NCI-H510A (cell line): ENCODE measurements at places on chromosomes 13 and 19.

DNA sequence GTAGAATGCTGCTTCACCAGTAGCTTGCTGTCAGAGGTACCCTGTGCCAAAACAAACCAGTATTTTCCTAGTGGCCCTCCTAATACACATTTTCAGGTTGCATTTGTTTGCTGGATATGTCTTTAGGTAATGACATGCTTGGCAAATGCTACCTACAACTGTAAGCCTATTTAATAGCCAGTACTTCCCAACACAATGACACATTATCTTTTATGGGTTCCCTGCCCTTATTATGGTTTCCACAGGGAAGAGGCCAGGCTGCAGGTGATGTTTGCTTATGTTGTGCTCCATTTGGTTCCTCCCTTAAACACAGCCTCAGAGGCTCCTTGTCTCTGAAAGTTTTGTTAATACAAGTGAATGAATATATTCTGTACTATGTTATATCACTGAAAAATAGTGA lies 24.7 kb downstream of the FRY start:
- peak; percentile 15 for DNase-seq

DNA sequence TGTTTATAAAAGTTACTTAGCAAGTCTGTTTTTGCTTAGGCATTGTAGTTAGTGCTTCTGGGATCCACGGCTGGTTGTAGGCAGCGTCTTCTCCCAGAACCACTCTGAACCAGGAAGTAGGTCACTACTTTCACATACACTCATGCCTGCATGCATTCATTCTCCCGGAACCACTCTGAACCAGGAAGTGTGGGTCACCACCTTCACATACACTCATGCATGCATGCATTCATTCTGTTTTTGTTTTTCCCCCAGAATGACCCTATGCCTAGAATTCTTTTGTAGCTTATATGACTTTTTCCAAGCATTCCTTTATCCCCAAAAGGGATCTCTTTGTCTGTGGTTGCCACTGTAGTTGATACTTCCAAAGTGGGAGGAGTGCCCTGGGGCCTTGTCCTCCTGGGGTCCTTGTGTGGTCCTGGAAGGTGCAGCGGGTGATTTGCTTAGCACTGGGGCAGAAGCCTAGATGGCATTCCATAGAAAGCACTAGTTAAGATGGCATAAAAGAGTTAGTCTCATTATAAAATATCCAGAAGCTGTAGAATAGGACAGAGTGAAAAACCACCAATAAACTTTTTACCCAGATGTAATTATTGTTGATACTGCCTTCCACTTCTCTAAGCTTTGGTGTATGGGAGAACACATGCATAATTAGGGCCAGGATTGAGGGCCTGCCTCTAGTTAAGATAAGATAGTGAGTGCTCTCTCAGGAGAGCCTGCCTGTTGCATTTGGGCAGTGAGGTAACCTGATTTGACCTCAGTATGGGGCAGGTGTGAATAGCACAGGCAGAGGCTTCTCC lies 68.6 kb upstream of the TEX29 start:
- no peak for DNase-seq

DNA sequence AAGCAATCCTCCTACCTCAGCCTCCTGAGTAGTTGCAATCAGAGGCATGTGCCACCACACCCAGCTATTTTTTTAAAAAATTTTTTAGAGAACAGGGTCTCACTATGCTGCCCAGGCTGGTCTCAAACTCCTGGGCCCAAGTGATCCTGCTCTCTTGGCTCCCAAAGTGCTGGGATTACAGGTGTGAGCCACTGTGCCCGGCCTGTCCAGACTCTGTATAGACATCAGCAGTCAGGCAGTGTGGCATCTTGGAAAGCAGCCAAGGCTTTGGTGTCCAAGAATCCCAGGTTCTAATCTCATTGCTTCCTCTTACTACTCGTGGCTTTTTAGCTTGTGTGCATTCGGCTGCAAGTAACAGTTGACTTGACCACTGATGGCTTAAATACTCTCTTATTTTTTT lies 43.4 kb downstream of the BICRA start:
- no peak for DNase-seq

GRCh38 chr13:98543378-98544103 lies 33.4 kb downstream of the STK24 start:
- DNase-seq: no peak

DNA sequence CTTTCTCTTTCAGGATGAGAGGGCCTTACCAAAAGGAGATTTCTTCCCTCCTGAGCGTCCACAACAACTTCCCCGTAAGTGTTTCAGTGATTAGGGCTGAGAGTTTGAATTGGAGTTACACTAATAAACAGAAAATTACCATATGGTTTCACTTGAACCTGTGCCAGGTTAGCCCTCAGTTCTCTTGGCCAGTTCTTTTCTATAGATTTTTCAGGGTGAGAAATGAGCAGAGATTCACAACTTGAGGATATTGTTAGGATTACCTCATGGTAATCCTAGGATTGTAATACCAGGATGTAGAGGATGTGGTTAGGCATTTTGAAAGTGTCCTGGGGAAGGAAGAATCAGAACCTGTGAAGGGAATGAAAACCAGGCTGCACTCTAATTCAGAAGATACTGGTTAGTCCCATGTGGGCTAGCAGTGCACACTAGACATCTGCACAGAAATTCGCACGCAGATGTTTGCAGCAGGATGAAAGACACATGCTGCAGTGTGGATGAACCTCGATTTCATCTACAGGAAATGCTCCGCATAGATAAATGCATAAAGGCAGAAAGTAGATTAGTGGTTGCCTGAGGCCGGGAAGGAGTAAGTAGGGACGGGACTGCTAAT lies 24.1 kb downstream of the HNRNPM start:
- DNase-seq: no peak

- no peak for DNase-seq
Measured at GRCh38 chr13:106681536-106681935, 113.6 kb upstream of the ARGLU1 start.

GRCh38 chr19:10353793-10354391 lies 14.5 kb upstream of the ICAM3 start:
- DNase-seq: peak; percentile 21

DNA sequence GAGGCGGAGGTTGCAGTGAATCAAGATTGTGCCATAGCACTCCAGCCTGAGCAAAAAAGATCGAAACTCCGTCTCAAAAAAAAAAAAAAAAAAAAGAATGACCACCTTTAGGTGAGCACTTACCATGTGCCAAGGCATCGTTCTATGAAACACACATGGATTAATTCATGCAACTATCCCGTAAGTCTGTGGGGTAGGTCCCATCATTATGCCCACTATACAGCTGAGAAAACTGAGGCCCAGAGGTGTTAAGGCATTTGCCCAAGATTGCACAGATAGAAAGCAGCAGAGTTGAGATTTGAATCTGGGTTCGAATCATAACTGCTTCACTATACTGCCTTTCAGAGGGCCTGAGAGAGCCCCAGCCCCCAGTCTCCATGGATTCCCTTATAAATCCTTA lies 2.3 kb downstream of the GMFG start:
- DNase-seq: no peak

- DNase-seq: no peak
Measured at GRCh38 chr13:53079691-53080090, 51.1 kb downstream of the OLFM4 start.

DNA sequence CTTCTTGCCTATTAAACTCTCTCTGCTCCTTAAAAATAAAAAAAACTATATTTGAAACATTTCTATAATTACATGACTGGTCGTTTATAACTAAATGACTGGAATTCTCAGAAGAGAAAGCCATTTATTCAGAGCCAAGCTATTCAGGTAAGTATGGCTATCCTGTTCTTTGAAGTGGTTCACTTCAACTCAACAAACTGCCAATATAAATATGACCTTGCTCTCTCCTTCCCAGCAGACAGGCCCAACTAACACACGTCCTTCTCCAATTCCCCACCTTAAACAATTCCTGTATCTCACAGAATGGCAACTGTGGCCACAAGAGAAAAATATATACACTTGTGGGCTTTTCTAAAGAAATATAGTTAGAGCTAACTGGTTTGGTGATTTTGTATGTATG lies 153.9 kb downstream of the MIPEP start:
- DNase-seq: peak; percentile 5

DNA sequence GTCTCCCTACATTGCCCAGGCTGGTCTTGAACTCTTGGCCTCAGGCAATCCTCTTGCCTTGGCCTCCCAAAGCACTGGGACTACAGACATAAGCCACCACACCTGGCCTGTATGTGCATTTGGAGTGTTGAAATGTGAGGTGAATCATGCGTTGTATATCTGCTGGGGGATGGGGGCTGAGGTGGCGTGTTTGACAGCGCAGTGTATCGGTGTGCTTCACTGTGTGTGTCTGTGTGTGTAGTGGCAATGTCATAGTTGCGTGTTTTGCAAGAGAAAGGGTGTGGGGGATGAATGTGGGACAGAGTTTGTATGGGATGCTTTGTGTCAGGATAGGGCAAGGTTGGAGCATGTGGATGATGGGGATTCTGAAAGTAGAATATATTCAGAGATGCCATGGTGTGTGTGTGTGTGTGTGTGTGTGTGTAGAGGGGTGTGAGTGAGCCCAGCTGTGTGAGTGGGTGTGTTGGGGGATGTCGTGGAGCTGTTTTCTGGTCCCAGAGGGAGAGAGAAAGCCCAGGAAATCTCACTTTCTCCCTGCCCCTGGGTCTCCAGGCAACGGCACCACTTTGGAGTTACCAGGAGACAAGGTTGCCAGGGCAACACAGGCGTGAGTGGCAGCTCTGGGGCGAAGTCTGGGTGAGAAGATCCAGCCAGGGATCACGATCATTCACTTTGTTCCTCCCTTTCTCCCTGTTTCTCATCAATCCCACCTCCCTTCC lies 1.1 kb upstream of the SWSAP1 start:
- DNase-seq: peak; percentile 76

- DNase-seq: no peak
Measured at GRCh38 chr13:28590461-28590860, 68.5 kb upstream of the POMP start.

GRCh38 chr13:64470751-64471150 lies 2759.4 kb downstream of the PCDH9 start:
- DNase-seq: no peak

GRCh38 chr13:80973721-80974120 lies 632.8 kb upstream of the SPRY2 start:
- DNase-seq: no peak

- DNase-seq: no peak
Measured at GRCh38 chr13:48750588-48751383, 97.1 kb downstream of the CYSLTR2 start.

GRCh38 chr13:98199480-98199879 lies 22.4 kb upstream of the RNF113B start:
- DNase-seq: peak; percentile 11

DNA sequence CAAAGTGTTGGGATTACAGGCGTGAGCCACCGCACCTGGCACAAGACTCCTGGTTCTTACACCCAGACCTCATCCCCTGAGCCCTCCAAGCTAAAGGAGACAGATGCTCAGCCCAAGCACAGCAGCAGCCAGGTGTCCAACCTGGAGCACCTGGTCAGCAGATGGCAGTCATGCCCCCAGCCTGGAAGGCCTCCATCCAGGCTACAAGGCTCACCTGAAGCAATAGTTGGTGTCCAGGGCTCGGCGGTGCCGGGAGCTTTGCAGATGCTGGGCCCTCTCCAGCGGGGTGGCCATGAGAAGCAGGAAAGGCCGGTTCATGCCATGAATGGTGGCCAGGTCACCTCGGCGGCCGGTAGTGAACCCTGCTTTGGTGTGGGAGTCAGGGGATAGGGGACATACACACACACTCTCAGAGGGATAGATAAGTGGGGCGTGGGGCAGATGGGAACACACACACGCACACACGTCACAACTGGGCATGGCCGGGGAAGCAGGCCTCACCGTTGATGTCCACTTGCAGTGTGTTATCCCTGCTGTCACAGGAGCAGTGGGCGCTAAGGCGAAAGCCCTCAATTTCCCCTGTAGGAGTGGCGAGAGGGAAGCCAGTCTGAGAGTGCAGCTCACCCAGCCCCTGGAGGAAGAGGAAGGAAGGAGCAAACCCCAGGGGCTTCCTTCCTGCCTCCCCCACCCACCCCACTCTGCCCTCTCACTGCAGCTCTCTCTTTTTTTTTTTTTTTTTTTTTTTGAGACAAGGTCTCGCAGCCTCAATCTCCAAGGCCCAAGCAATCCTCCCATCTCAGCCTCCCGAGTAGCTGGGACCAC lies 11.8 kb downstream of the TGFB1 start:
- peak; percentile 29 for DNase-seq
